PC-3 (cell line): ENCODE measurements at places on chromosomes 5 and 9. TPM values are rescaled to one million over a fixed set of nuclear protein-coding genes. Genes with fewer than 3 reads are reported as not detected.

DNA sequence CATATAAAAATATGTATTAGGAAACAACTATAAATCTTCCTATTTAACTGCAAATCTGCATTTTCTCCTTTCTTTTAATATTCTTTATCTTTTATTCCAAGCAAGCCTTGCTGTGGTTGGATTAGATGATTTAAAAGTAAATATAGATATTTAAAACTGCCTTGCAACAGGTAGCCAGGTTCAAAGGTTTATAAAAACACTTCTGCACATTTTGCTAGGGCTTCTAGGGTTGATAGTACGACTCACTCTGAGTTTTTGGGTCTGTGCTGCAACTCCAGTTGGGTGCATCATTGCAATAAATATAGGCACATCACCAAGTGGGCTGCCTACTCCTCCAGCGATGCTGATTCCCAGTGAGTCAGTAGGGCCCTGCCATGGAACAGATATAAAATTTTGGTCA, 167.7 kb downstream of the MPDZ start:
- no peak for DNase-seq

- DNase-seq, result peak; percentile 18
Measured at GRCh38 chr9:37503736-37504135, 18.0 kb downstream of the POLR1E start.

DNA sequence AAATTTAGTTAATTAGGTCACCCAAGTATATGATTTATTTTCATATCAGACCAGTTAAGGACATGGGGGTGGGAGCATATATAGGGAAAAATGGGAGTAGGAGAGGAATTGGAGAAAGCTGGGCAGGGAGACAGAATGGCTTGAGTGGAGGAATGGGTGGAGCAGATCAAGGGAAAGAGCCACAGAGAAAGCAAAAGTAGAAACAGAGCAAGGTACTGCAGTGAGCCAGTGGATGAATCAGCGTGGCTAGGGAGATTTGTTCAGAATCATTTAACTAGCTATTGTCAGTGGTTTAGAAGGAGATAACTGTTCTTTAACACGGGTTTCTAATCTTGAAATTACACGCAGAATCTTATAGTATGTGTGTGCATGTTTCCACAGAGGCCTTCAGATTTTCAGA, 37.4 kb downstream of the SNX24 start:
- peak; percentile 32 for DNase-seq

The FAM169A gene
- total RNA-seq, result 10.6 and 11.2 TPM in 2 replicates

The CORO2A gene
- 2.2 and 2.8 TPM in 2 replicates for total RNA-seq
